ENCODE measurements at places on chromosomes 6 and 20.

- DNase-seq: no peak
Observed at GRCh38 chr6:152295346-152295745, 341.8 kb downstream of the SYNE1 start.

DNA sequence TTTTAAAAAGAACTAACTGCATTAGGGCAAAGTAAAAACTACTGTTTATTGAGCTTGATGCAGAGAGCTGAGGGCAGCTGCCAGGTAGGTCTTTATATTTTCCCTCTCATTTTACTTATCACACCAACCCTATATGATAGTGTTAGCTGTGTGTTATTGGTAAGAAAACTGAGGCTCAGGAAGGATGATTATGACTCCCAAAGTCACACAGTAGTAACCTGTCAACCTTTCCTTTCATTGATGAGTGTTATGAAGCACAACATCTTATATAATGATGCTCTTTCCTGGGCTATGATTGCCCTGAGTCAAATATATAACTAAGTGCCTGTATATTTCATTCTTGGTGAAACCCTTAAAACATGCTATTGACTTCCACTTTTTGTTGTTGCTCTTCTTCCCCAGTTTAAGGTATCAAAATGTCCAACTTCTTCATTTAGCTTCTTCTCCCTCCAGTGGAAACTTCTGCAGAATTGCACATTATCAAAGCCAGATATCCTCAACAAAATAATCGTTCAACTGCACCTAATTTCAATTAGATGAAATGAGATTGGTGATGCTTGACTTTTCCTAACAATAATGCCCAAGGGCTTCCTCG lies 8.1 kb downstream of the GFOD1 start:
- no peak for DNase-seq

- DNase-seq: no peak
Observed at GRCh38 chr20:46720776-46721425, 11.5 kb downstream of the SLC2A10 start.

DNA sequence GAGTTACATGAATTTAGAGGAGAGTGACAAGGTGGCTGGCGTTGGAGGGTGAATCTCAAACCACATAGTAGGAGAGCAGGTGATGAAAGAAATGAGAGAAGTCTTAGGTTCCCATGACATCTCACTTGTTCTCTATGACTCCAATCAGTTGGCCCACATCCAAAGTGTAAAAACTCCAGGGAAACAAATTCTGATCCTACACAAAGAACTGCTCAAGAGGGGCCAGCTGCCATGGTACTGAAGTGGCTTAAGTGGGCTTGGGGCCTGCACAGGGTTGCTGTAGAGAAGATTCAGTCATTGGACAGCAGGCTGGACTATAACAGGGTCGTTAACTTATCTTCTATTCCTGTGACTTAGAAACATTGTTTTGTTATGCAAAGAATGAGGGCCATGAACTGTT lies 7.6 kb upstream of the ADGRF4 start:
- DNase-seq: no peak

DNA sequence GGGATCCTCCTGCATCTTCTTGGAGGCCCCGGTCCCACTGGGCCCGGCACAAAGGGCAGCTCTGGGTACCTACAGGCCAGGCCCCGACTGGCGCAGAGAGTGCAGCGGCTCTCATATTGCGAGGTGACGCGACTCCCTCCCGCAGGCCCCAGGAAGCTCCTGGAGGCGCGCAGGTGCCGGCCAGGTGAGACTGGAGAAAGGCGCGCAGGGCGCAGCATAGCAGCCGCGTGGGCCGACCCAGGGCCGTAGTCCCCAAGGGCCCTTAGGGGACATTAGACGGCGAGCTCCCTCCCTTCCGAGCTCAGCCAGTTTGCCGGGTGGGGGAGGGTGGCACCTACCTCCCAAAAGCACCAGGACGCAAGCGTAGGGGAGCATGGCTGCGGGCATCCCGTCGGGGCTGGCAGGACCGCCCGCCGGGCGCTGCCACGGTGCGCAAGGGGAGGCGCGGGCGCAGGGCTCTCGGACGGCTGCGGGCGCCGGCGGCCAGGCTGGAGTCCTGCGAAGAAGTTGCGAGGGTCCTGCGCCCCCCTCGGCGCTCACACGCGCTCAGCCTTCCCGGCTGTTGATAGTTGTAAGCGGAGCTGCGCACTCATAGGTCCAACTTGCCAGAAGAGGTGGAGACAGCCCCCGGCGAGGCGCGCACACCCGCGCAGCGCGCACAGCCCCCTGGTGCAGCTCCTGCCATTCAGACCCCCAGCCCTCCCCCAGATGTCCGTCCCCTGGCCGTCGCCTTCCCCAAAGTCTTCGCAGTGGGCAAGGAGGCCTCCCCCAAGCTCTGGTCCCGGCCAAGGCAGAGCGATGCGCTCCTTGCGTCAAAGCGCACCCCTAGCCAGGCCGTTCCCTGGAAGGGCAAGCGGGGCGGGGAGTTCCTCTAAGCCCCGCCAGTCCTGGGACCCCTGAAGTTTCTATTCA lies 622 bp downstream of the APCDD1L start:
- DNase-seq: no peak
